ENCODE measurements at places on chromosomes 3 and 15.

- DNase-seq: no peak
Observed at GRCh38 chr3:122406198-122406597, 9.7 kb downstream of the WDR5B start.

DNA sequence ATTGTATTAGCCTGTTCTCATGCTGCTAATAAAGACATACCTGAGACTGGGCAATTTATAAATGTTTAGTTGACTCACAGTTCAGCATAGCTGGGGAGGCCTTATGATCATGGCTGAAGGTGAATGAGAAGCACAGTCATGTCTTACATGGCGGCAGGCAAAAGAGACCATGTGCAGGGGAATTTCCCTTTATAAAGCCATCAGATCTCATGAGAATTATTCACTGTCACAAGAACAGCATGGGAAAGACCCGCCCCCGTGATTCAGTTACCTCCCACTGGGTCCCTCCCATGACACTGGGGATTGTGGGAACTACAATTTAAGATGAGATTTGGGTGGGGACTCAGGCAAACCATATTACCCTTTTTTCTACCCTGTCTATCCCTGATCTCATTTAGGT is 51.5 kb upstream of the MYZAP start:
- no peak for DNase-seq

GRCh38 chr3:149009732-149010131 is 18.4 kb downstream of the GYG1 start:
- no peak for DNase-seq

- no peak for DNase-seq
Observed at GRCh38 chr3:61828184-61828874, 267.0 kb downstream of the PTPRG start.

GRCh38 chr3:38613426-38613825 is 36.1 kb downstream of the SCN5A start:
- DNase-seq: no peak

DNA sequence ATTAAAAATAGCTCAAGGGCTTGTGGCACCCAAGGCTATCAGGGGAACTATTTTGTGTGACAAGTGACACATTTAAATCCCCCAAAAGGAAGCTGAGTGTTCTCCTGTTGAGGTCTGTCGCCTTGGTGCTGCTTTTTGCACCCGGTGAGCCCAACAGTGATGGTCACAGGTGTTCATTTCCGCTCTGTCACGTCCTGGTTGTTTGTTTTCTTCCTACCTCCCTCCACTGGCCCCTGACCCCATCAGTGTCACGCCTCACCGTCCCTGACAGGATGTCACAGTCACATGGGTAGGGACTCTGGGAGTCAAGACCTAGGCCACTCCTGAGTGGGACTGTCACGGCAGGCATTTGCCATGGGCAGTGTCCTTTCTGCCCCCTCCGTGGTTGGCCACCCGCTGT is 11.2 kb downstream of the SLCO3A1 start:
- no peak for DNase-seq

GRCh38 chr15:49664716-49665115 is 43.9 kb downstream of the DTWD1 start:
- no peak for DNase-seq

DNA sequence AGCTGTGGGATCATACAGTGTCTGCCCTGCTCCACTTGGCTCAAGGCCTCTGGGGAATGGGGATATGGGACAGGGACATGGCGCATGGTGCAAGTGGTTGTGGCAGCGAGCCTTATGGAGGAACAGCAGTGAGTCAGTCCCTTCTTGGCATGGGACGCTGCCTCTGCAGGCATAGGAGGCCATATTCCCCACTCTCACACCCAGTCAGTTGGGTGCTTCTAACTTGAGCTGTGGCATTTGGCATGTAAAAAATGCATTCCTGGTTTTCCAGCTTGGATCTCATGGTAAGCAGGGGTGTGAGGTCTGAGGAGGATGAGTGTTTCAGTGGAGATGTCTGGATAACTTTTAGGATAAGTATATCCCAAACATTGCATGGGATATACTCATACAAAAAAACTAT is 31.6 kb upstream of the UBE2Q2 start:
- DNase-seq: no peak

DNA sequence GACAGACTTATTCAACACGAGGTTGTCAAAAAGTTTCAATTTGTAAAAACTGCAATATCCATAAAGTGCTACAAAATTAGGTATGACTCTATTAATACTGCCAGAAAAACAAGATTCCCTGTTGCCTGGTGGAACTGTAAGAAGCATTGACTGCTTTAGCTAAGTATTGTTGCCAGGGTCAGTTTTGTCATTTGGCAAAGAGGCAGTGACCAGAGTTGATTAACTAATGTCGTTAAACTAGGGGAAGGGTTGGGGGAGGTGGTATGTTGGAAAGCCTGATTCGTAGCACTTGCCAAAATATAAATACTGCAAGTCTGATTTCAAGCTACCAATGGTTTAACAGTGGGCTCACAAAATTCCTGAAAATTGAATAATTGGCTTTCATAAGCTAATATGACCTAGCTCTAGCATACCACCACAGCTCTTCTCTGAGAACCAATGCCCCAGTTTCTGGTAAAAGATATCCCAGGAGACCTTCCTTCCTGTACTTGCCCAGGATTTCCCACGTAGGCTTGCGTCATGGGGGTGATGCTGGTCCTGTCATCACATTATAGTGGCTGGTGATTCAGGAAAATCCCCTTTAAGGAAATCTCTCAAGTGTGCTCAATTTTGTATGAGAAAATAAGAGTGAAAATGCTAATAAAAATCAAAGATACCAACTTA is 266.4 kb upstream of the TBC1D5 start:
- DNase-seq: no peak

Measured in anterior cingulate cortex (tissue), 58 donors.